ENCODE measurements at places on chromosomes 16 and 17.

- no peak for DNase-seq
Measured at GRCh38 chr16:54051821-54052220, 234.8 kb downstream of the IRX3 start.

DNA sequence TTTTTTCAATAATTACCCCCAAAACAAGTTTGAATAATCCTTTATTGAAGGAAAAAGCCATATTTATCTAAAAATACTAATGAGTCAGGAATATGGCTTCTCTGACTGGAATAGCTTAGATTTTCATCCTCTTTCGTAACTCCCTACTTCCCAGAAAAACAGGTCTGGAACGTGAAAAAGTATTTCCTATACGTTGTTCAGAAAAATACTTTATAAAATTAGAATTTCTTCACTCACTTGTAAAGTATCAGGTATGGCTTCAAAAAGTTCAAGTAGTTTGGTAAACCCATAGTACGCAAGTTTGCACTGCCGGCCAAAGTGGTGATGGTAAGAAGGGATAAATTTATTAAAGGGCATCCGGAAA is 33.7 kb downstream of the MARF1 start:
- no peak for DNase-seq

- no peak for DNase-seq
Measured at GRCh38 chr16:78115659-78116058, 16.2 kb downstream of the WWOX start.

DNA sequence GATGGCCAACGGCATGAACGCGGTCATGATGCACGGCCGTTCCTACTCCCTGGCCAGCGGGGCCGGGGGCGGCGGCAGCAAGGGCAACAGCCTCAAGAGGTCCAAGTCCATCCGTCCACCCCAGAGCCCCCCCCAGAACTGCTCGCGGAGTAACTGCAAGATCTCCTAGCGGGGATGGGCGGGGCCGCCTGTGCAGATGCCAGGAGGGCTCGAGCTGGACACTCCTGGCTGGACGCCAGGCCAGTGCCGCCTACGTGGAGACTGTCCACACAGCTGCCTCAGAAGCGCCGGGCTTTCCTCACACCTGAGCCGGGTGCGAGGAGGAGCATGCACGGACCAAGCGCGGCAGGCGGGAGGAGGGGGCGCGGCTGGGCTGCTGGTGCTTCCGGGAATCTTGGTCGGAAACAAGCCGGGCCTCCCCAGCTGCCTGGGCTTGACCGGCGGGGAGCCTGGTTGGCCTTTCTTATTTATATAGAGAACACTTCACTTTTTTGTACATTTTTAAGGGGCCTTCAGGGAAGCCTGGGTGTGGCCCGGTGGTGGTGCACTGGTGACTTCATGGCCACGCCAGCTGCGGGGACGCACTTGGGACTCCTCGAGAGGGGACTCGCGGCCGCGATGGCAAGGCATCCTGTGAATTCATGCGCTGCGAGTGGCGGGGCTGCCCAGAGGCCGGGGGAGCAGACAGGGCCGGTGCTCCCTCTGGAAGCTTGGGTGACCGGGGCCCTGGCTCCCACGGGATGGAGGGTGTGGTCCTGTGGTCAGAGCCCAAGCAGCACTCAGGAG is 3.1 kb upstream of the WFIKKN1 start:
- DNase-seq = no peak

GRCh38 chr16:68074850-68075555 is 10.2 kb upstream of the NFATC3 start:
- DNase-seq = no peak

- DNase-seq = no peak
Measured at GRCh38 chr17:38748149-38748891, at the start of gene PCGF2. TSS of gene PCGF2 (minus strand) at chr17:38748336. CDS start at chr17:38740402, 7,934 bp downstream.

DNA sequence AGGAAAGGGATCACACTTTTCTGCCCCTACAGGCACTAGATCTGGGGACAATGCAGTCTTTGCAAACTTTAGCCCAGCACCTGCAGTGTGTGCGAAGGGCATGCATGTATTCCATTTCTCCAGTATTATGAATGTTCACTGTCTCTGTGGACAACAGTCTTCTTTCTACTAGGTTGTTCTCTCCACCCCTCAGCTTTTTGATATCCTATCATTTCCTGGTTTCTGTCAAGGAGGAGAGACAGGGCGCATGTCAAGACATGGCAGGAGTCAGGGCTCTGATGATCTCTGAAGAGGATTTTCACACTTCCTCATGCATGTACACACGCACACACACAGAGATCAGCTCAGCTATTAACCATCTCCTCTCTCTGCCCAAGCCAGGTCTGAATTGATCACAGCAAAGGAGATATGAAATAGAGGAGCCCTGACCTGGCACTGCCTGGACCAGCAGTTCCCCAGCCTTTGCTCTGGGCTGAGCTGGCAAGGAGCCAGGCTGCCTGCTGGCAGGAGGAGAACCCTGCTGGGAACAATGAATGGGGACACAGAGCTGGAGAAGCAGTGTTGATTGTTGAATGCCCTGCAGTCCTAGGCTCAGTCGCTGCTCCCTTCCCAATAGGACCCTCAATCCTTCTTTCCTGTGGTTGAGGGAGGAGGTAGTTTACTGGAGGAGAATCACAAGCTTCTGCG is 2.6 kb downstream of the GPR179 start:
- no peak for DNase-seq

- no peak for DNase-seq
Measured at GRCh38 chr16:68272507-68273209, 8.3 kb downstream of the SLC7A6 start.

DNA sequence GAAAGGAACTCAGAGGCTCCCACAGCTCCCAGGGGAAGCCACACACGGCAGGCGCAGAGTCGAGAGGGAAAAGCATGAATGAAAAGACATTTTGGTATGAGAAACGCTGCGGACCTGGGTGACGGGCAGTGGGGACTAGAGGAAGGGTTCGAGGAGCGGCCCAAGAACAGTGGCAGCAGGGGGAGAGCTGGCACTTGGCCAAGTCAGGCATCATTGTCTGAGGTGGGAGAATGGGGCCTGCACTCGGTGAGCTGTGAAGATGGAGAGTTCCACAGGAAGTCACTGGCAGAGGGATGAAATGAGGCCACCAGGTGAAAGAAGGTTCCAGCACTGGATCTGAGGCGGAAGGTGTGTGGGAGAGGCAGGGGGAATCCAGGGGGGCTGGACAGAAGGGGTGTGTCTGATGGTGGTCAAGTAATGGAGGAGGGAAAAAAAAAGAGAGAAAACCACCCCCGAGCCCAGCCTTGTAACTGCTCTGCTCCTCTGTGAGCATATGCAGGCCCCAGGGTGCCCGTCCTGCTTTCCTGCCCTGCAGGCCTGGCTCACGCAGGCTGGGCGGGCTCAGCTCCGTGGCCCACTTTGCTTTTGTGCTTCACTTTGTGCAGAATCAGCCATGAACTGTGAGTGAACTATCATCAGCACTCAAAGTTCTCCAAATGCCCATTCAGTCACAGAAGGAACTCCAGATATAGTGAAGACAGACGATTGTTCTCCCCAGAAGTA is 31.8 kb downstream of the TMEM204 start:
- no peak for DNase-seq

DNA sequence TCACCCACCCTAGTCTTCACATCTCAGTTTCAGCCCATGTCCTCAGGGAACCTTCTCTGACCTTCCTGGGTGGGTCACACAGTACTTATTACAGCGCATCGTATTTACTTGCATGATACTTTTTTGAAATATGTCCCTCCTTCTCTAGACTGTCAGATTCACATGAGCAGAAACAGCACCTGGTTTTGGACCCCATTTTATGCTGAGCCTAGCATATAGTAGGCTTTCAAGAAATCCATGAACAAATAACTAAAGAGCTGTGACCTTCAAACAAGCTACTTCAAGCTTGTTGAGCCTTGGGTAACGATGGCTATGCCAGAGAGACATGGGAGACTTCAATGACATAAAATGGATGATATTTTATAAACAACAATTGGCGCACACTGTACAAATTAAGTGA is 150.3 kb downstream of the GRIN2A start:
- DNase-seq = no peak

- no peak for DNase-seq
Measured at GRCh38 chr16:67992661-67993206, 6.5 kb downstream of the DPEP2 start.

- no peak for DNase-seq
Measured at GRCh38 chr17:64387145-64387473, 3.6 kb downstream of the PECAM1 start.

GRCh38 chr16:56711862-56712261 is 18.1 kb upstream of the NUP93 start:
- no peak for DNase-seq

DNA sequence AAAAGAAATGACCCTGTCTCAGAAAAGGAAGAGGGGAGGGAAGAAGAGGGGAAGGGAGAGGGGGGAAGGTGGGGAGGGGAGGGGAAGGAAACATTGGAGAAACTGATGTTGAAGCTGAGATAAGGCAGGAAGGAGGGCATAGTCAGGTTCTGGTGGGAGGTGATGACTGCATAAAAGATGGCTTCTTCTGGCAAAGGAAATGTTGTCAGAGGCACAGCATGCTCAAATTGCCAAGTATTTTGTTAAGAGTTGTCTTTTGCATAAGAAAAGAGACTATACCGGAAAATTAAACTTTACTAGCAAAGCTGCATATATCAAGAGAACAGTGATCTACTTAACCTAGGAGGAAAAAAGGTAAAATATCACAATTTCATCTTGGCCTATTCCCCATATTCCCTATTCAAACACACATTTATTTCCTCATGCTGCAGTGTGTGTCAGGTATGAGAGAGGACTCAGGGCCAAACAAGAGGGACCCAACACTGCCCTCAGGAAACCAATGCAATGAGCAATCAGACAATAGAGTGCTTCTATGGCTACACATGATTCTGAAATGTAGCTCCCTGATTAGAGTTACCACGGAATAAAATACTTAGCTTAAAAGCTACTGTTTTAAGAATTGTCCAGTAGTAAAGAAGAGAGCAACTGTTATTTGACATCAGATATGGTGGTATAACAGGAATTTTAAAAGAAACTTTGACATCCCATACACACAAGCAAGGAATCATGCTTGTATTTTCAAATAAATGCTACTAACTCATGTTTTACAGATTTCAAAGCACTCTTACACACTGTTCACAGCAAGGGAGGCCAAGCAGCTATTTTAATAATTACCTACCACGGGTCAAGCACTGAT is 80.9 kb downstream of the PARN start:
- no peak for DNase-seq

DNA sequence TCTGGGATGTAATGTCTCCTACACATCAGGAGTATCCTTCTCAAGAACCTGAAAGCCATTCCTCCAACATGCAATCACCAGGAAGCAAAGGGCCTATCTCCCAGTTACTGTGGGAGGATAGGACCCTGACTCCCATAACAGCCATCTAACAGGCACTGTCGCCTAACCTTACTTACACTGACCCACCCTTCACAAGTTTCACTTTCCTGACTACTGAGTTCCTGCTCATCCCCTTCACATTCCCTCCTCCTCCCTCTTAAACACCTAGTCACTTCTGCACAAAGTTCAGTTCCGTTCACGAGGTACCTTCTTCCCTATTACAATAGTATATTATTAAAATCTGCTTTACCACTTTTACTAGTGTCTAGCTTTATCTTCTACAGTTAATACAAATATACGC is 1.3 kb downstream of the C17orf67 start:
- no peak for DNase-seq

- no peak for DNase-seq
Measured at GRCh38 chr17:14198013-14198412, 38.6 kb downstream of the CDRT15 start.

DNA sequence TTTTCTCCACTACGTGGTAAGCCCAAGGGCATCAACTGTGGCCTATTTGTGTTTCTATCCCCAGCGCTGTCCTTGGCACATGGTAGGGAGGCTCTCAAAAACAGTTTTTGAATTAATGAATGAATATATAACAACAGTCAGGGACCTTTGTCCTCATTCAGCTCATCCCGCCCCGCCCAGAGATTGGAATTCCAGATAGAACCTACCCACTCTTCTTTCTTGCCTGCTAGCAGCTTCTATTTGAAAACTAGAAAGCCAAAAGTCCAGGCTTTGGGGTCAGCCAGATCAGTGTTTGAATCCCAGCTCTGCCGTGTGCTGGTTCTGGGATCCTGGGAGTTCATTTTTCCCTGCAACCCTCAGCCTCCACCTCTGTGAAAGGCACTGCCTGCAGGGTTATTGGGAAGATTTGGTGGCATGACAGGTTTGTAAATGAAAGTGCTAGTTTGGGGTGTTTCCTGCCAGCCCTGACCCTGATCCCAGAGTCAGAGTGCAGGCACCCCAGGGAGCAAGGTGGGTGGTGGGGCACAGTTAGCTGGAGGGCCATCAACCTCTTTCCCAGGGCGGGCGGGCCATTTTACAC is 4.5 kb downstream of the NHERF1 start:
- DNase-seq = no peak

- no peak for DNase-seq
Measured at GRCh38 chr16:73890186-73891128, 406.2 kb upstream of the PSMD7 start.

- DNase-seq = no peak
Measured at GRCh38 chr17:77369544-77369971, 228.8 kb downstream of the SEC14L1 start.
